A549 treated with RU486 at 1 μM for 4 hours (cell line): ENCODE measurements at places on chromosomes 4 and X. TPM values are rescaled to one million over a fixed set of nuclear protein-coding genes. Genes with fewer than 3 reads are reported as not detected.

Gene NAA11
- total RNA-seq, result not detected in 5 replicates

Gene UCP1
- total RNA-seq, result not detected in 5 replicates

Gene CCDC110
- not detected in 5 replicates for total RNA-seq

Gene OPRPN
- total RNA-seq, result not detected in 5 replicates

Gene HELT
- not detected in 5 replicates for total RNA-seq

Gene TRIM60
- total RNA-seq, result not detected in 5 replicates

Gene ADGRL3
- 0.02 to 0.05 TPM (median 0.02 TPM) in 3 of 5 replicates, not detected in the others for total RNA-seq

Gene F8A2
- not detected in 5 replicates for total RNA-seq

Gene RAB9A
- 30.2 to 33.7 TPM (median 33.6 TPM) in 5 replicates for total RNA-seq

Gene OTC
- not detected in 5 replicates for total RNA-seq

Gene CCNB3
- 0.50 to 0.87 TPM (median 0.69 TPM) in 5 replicates for total RNA-seq

Gene PSAPL1
- total RNA-seq, result 0.03 to 0.13 TPM (median 0.08 TPM) in 5 replicates

Gene COL4A5
- total RNA-seq, result 7.0 to 16.0 TPM (median 11.8 TPM) in 5 replicates
